ENCODE measurements at places on chromosomes 12 and 14.

GRCh38 chr12:112367965-112368364 lies 14.3 kb downstream of the HECTD4 start:
- no peak for DNase-seq

GRCh38 chr14:77378701-77379100 lies 1.5 kb downstream of the SAMD15 start:
- DNase-seq, result no peak

DNA sequence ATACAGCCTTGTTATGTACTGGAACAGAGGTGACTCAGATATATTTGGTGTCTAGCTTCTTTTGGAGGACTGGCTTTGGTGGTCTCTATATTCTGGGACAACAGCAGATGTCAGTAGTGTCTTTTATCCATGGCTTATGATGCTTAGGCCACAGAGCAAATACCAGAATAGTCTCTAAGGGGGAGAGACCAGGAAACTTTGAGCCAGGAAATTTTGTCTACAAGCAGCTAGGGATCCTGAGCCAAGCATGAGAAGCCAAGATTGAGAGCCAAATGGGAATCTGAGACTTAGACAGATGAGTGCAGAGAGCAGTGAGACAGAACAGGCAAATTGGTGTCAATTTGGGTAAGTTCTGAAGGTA lies 28.4 kb upstream of the PTPRR start:
- DNase-seq, result no peak

DNA sequence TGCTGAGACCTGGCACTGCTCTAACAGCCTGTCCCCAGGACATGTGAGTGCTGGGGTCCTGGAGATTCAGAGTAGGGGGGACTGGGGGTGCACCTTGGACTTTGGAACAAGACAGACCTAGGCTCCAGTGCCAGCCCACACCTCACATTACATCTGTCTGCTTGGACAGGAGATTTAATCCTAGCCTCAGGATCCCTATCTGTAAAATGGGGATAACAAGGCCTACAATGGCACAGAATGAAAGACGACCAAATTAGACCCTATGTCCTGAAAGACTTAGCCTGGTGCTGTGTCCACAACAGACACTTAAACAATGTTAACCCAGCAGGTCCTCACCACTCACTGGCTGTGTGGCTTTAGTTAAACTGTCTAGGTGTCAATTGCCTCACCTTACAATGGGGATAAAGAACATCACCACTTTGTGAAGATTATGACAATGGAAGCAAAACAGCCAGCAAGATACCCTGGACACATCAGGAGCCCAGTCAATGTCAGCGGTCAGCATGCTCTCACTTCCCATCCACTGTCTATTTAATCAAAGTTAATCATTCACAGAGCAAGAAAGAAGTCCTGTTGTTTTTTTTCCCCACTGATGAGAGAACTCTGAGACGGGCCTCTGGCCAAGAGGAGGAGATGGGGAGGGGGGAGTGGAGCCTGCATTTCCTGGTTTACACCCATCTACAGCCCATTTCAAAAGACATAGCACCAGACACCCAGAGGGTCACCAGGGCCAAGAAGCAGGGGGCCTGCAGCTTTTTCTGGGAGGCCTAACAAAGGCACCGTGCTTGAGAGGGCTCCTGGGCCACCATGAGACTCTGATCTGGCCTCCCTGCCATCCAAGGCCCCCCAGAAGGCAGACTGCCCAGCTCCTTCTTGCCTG lies 40.6 kb downstream of the ACTN1 start:
- DNase-seq, result no peak

GRCh38 chr14:88270776-88271175 lies 52.3 kb downstream of the KCNK10 start:
- DNase-seq, result no peak

DNA sequence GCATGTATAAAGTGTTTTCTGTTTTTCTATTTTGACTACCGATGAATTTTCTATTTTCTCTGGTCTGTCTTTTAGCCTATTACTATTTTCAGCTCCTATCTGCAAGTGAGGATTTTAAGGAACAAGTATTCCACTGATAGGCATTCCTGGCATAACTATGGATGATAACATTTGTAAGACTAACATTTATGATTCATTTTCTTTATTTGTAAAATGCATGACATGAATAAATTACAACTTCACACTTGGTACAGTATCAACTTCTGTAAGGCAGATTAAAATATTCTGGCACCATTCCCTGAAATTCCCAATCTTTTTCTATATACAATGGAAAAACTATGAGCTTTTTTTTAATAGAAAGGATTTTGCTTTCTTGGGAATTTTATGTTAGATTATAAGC lies 121.0 kb upstream of the GARIN2 start:
- DNase-seq, result no peak

DNA sequence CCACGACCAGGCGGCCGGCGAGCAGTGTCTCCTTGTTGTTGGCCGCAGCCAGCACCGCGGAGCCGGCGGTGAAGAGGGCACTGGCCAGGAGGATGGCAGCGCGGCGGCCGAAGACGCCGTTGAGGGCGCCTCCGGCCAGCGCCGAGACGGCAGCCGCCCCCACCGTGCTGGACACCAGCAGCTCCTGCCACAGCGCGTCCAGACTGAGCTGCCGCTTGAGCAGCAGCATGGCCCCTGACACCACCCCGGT lies 691 bp downstream of the SLC2A13 start:
- no peak for DNase-seq

- no peak for DNase-seq
These were observed 161.5 kb downstream of the NUAK1 start for GRCh38 chr12:105977236-105977635.

GRCh38 chr14:88316521-88316920 lies 6.5 kb downstream of the KCNK10 start:
- no peak for DNase-seq

DNA sequence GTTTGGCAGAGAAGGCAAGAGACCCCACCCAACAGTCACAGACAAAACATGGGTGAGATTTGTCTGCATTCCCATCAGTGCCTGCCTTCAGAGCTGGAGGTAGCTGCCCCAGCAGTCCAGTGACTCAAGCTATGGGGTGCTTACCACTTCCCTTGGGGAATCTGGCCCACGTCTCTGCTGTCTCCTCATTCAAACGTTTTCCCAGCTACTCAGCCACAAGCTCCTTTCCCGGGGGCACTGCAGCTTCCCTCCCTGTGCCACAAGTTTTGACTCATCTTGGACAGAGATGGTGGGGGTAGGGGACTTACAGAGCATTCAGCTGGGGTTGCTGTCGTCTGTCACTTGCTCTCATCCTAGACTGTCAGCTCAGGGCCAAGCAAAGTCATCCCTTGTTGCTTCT lies 66.6 kb downstream of the FBXL14 start:
- no peak for DNase-seq

DNA sequence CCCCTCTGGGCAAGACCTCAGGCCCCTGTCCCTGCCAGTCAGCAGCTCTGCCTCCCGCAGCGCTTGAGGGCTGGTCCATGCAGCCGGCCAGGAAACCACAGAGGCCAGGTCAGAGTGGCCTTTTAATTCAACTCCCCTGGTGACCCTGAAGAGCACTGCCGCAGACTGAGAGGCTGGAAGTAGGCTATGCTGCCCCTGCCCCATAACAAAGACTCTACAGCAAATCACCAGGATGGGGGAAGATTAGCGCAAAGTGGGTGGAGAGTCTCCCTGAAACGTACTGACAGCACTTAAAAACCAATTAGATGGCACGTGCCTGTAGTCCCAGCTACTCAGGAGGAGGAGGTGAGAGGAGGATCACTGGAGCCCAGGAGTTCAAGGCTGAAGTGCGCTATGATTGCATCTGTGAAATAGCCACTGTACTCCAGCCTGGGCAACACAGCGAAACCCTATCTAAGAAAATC lies 70.5 kb downstream of the ITPK1 start:
- no peak for DNase-seq

- DNase-seq, result no peak
These were observed 81.2 kb downstream of the VCPKMT start for GRCh38 chr14:50035214-50035613.

GRCh38 chr14:100835548-100836310 lies 9.8 kb downstream of the MEG3 start:
- DNase-seq, result no peak

DNA sequence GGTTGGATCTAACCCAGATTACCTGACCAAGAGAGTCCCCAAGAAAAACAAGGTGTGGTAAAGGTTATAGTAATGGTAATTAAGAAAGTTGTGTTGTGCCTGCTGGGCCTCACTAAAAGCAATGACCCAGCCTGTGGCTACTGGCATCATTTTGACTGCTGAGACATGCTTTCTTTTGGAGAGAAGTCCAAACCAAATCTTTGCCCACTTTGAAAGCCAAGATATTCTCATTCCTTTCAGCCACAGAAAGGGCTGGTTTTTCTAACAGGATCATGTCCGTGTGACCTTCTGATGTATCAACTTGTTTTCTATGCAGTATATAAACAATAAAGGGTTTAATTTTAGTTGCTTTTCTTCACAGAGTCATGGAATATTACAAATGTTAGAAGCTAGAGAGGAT lies 388.6 kb downstream of the RAD51B start:
- DNase-seq, result no peak

GRCh38 chr12:4505376-4505986 lies 33.2 kb upstream of the RAD51AP1 start:
- DNase-seq, result no peak

- DNase-seq, result peak; percentile 97
These were observed at the start of gene PSMA3 for GRCh38 chr14:58244556-58245387. Gene PSMA3 (plus strand): TSS chr14:58244843. CDS start chr14:58244921, 78 bp downstream.

GRCh38 chr14:70086685-70087379 lies 101.9 kb downstream of the SLC8A3 start:
- DNase-seq, result no peak

- no peak for DNase-seq
These were observed 100.0 kb downstream of the PRIMA1 start for GRCh38 chr14:93688239-93688666.

- no peak for DNase-seq
These were observed 289.8 kb downstream of the DPF3 start for GRCh38 chr14:72604133-72604532.

GRCh38 chr14:75411214-75411540 lies 16.6 kb upstream of the JDP2 start:
- no peak for DNase-seq

DNA sequence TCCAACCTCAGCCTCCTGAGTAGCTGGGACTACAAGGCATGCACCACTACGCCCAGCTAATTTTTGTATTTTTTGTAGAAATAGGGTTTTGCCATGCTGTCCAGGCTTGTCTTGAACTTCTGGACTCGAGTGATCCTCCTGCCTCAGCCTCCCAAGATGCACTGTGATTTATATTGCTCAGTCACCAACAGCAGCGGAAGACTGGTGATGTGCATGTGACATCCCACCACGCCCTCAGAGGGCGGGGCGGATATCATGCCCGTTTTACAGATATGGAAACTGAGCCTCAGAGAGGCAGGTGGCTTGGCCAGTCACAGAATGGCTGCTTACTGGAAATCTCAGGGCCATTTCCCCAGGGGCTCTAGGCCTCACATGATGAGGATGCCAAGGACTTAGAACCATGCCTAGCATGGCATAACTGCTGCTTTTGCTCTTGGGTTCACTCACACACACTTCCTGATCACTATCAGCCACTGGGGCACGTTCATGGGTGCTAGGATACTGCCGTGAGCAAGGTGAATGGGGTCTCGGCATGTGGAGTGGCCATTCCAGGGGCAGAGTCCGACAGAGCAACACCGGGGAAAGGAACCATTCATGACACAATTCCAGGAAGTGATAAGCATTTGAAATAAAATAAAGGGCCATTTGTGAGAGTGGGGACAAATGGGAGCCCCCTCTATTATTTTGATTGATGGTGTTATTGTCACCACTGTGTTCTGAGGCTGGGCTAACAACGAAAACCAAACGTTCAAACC lies 31.9 kb downstream of the RBM19 start:
- no peak for DNase-seq

DNA sequence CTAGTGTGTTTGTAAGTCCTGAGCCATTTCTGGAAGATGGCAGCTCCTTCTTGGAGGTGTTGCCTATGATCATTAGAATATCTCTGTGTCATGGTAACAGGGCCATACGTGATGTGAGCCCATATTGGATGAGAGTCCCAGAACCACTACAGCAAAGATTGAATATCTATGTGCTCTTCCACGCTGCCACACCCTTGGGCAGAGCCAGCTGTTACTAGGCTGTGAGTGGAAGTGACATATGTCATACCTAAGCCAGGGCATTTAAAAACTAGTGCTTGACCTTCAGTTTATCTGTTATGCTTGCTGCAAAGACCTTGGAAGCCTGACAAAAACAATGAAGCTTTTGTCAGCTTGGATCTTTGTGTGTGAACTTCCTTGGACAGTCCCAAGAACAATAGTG lies 495.1 kb upstream of the CCDC196 start:
- DNase-seq, result no peak

- DNase-seq, result no peak
These were observed 92.2 kb downstream of the SLC5A8 start for GRCh38 chr12:101117842-101118241.

- no peak for DNase-seq
These were observed 31.5 kb upstream of the TMPO start for GRCh38 chr12:98483621-98484503.

DNA sequence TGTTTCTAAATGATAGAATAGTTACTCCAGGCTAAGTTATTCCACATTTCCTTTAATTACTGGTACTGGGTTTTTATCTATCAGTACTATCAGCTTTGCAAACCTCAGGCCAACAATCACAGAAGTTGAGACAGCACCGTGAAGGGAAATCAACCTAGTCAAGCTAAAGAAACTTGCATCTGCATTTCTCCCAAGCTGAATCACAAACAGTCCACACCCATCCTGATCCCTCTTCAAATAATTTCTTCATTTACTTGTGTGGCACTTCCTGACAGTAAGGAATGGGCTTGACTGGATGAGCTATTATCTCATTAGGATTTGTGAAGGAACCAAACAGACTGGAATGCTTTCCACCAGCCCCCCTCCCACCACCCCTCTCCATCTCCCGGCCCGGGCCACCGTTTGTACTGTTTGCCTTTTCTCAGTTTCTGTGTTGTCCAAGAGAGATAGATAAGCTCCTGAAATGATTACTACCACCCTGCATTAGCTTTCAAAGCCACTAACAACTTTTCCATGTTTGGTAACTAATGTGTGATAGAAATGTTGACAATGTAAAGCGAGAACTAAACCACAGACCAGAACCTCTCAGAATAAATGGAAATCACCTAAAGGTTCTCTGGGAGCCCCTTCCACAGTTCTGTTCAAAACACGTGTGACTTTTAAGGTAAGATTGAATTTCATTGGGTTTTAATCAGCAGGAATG lies 236.3 kb downstream of the SLC25A21 start:
- DNase-seq, result no peak

DNA sequence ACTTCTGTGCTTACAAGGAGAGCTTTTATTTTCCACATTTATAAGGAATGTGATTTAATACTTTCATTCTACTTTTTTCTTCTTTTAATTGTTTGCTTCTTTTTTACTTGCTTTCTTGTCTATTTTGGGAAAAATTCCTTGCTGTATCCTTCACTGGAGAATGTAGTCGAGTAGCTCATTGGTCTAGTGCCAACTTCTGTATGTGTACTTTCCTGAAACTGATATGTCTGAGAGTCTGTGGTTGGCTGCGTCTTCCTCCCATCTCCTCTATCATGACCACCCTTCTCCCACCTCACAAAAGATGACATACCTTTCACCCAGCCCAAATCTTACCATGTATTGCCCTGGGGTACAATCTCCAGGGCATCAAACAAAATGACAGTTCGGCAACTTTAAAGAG lies 51.8 kb downstream of the MSRB3 start:
- no peak for DNase-seq

- DNase-seq, result no peak
These were observed 7.1 kb downstream of the RHOF start for GRCh38 chr12:121786440-121786825.

- no peak for DNase-seq
These were observed 228.0 kb downstream of the MON2 start for GRCh38 chr12:62694632-62695031.

Data from NCI-H1105 (cell line).